ENCODE measurements at places on chromosomes 4 and X.

DNA sequence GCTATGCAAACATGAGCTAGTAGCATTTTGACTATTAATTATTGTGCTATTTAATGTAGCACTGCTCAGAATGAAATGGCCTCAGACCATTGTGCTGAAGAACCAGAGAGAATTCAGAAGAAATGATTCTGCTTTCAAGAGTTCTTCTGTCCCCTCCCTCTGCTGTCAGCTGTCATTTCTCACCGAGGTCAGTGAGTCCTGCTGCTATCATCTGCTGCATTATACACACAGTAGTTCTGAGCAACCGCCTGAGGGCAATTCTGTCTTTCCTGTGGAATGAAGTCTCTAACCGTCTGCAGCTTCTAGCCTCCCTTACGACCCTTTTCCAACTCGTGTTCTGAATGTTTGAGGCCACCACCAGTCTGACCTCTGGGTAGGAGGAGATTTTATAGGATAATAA is 249.4 kb downstream of the HNRNPD start:
- DNase-seq = no peak

DNA sequence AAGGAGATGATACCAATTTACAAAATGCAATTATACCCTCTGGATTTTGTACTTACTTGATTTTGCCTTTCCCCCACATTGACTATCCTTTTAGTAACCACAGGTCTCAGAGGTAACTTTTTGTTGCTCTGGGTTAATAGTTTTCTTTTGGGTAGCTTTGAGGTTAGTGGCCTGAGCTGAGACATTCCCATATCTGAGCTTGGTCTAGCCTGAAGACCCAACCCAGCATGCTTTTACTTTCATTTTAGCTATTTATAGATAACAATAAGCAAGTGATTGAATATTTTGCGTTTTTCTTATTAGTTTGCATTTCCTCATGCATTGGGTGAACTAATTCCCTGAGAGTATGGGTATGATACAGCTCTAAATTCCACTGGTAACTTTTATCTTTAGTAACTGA is 11.8 kb downstream of the HTN1 start:
- no peak for DNase-seq

DNA sequence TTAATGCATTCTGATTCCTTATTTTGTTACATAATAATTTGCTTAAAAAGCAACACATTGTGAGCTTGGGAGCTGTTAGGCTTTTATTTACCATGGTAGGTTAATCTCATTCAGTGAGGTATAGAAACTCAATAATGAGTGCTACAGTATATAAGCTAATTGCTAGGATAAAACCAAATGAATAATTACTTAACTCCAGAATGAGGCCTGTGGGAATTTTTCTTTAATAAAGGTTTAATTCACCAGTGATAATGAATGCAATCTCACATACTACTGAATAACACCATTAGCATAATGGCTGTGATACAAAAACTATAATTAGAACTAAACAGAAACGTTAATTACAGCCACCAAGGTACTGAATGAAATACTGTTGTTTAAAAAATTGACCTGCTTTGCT is 326.3 kb downstream of the IQCM start:
- DNase-seq = no peak

GRCh38 chrX:17081511-17081910 is 135.1 kb downstream of the REPS2 start:
- DNase-seq = no peak

DNA sequence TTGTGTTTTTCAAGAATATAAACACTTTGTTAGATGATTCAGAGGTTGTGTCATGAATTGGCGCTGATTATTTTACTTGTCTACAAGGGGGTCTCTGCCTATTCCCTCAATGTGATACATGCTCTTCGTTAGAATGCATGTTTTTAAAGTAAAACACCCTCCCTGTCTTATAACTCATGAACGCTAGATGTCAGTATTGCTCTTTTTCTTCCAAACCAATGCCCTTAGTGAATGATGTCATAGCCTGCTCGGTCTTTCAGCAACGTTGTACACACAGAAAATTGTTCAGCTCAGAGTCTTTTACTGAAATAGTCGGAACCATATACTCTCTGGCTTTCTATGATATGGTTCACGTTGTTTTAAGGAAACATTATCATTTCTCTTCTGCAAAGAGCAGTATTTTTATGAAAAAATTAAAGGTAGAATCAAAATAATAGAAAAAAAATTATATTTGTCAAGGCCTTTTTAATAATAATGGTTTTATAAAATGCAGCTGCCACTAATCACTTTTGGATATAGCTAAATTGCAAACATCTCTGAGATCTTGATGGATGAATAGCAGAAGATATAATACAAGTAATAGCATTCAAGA is 292.9 kb downstream of the TLL1 start:
- DNase-seq = no peak

GRCh38 chr4:186271081-186271678 is 5.2 kb downstream of the F11 start:
- no peak for DNase-seq

DNA sequence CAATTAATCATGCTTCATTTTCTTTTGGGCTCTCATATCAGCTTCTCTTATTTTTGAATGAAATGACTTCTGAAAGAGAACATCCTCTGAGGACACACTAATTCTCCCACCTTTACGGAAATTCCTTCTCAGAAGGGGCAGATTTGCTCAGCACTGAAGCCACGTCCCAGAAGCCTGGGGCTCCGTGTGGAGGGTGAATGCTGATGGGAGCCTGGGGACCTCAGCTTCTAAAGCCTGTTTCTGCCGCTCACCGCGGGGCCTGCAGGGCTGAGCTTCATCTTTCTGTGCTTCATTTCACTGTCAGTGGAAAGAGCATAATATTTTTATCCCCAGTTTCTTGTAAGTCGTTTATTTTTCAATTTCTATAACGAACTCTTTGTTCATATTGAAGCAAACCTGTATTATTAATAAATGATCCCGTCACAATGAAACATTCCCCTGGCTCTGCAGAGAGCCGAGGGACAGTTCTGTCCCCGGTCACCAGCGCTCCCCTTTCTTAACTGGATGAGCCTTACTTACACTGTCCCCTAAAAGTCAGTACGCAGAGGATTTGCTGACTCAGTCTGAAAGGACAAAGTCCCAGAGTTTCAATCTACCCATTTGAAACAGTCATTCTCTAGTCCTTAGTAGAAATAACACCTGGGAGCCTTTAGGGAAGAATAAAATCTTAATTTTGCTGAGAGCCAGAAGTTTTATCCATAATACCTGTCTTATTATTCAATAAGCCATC is 364.6 kb upstream of the FAT1 start:
- DNase-seq = no peak

- DNase-seq = no peak
Observed at GRCh38 chr4:187995322-187996207, at the start of gene ZFP42. Gene ZFP42, plus strand, starts transcription at chr4:187995771. Its CDS starts 7,037 bp downstream, at chr4:188002808.

DNA sequence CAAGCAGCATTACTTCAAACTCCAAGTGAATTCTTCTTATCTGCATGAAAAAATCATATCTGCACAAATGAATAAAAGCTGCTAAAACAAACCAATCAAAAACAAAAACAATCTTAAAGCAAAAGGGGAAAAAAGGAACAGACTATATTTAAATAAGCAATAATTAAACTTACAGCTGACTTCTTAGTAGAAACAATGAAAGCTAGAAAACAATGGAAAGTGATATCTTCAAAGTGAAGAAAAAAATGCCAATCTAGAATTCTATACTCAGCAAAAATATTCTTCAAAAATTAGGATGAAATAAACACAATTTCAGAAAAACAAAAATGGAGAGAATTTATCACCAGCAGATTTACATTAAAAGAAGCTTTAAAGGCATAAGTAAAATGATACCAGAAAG is 20.0 kb downstream of the STBD1 start:
- DNase-seq = no peak

- peak; percentile 35 for DNase-seq
Observed at GRCh38 chrX:119685225-119686066, 7.5 kb downstream of the SEPTIN6 start.
